ENCODE measurements at places on chromosomes 16 and 17.

DNA sequence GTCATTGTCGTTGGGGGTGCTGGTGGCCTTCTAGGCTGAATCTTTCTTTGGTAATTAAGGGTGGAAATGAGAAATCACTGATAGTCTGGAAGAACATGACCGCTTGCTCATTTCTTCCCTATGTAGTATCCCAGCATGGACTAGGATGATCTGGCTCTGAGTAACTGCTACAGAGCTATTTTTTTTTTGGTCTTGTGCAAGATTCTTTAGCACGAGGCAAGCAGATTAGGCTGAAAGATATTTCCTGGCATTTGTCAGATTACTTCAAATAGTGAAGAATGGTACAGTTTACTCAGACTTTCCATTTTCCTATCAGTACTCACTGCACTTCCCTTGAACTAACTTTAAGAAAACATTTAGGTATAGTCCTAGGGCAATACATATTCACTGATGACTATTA lies 89.0 kb downstream of the SYCE1L start:
- DNase-seq, result no peak

GRCh38 chr16:64919141-64919540 lies 202.7 kb downstream of the CDH11 start:
- no peak for DNase-seq

GRCh38 chr17:64172510-64172909 lies 42.6 kb upstream of the ERN1 start:
- no peak for DNase-seq

DNA sequence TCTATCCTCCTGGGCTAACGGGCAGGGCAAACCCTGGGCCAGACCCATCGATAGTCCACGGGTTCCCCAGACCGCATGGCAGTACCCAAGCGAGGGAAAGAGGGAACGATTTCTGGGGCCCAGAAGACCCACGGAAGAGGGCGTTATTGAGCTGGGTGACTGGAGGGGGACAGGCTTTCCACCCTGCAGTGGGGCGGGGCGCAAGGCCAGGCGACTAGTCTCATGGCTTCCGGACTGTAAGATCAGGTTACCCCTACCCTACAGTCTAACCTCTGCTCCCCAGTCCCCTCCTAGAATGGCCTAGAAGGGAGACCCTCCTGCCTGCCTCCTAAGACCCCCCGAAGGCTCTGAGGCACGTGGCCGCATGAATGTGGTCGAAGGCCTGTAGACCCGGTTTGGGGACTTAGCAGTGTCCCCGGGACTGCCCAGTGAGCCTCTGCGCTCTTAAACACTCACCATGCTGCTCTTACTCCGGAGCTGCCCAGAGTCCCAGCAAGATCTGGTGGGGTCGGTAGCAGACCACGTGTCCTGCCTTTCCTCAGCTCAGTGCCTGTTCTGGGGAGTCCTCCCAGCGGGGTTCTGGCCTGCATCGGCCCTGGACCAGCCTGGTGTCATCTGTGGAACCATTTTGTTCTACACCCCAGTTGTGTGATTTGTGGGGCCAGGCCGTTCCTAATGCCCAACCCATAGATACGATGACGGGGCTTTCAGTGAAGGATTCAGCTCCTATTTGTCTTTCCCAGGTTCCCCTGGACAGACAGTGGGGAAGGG lies 13.2 kb upstream of the AURKB start:
- DNase-seq, result peak; percentile 85

DNA sequence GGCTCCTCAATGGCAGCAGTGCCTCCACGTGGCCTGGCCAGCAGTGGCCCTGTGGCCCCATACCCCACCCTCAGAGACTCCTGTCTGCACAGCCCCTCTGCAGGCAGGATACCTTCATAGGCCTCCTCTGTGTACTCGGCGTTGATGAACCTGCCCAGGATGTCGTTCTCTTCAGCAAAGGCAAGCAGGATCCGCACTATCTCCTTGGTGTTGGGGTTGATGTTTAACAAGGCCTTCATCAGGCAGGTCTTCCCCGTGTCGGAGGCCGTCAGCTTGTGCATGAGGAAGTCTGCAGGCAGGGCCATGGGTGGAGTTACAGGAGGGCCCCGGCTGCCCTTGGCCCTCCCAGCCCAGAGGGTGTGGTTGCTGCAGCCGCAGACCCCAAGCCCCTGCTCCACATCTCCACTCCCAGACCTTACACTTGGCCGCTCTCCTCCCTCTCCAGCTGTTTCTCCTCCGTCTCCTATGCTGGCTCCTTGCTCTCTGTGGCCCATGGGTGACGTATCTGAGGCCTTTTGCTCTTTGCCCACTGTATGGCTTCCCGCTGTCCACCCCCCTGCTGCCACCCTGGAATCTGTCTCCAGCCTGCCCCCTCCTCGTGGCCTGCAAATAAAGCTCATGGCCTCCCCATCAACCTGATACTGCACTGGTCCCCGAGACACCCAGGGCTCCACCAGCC lies 15.1 kb downstream of the TRPV3 start:
- no peak for DNase-seq

DNA sequence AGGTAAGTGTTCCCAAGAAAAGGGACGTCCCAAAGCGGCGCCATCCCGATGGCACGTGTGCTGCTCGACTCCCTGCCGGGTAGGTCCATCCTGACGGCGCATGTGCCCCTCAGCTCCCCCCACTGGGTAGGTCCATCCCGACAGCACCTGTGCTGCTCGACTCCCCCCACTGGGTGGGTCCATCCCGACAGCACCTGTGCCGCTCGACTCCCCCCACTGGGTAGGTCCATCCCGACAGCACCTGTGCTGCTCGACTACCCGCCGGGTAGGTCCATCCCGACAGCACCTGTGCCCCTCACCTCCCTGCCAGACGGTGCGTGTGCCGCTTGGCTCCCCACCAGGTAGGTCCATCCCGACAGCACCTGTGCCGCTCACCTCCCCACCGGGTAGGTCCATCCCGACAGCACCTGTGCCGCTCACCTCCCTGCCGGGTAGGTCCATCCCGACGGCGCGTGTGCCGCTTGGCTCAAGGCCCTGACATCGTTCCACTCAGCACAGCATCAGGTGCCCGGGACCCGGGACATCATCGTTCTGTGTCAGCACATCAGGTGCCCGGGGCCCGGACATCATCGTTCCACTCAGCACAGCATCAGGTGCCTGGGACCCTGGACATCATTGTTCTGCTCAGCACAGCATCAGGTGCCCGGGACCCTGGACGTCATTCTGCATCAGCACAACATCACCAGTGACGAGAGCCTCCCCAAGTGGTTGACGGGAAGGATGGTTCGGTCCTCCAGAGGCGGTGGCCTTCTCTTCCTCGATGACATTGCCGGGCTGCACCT lies 5.7 kb upstream of the FN3K start:
- no peak for DNase-seq

DNA sequence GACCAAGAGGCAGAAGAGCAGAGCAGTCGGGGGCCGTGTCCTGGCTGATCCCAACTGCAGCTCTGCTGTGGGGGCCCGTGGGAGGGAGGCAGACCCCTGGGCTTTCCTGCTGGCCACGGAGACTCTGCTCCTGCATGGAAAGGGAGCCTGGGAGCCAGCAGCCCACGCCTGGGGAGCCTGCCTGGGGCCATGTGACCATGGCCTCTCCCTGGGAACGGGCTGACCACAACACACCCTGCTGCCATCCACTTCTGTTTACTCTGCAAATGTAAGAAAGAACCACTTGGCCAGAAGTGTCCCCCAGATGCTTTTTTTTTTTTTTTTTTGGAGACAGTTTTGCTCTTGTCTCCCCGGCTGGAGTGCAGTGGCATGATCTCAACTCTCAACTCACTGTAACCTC lies 2.0 kb upstream of the TEDC2 start:
- DNase-seq, result no peak

DNA sequence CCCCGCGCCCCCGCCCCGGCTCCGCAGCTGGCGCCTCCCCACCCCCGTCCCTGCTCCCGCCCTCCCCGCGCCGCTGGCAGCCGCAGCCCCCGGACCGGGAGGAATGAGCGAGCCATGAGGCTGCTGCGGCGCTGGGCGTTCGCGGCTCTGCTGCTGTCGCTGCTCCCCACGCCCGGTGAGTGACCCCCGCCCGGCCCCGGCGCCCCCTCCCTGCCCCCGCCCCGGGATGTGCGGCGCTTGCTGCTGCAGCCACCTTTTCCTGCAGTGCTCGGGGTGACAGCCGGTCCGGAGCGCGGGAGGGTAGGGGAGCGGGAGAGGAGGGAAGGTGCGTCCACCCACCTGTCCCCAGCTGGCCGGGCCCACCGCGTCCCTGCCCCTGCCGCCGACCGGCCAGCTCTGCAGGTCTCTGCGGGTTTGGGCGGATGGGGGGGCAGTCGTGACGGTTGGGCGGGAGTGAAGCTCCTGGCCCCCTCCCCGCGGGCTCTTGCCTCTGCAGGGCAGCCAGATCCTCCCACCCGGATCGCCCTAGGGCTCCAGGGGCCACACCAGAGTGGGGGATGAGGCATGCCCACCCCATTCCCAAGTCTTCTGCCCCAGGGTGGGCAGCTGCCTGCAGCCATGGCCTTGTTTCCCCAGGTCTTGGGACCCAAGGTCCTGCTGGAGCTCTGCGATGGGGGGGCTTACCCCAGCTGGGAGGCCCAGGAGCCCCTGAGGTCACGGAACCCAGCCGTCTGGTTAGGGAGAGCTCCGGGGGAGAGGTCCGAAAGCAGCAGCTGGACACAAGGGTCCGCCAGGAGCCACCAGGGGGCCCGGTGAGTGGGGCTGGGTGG lies 513 bp downstream of the ADAM11 start:
- DNase-seq, result no peak

- no peak for DNase-seq
These were observed 2.1 kb downstream of the PIK3R6 start for GRCh38 chr17:8865385-8865784.

DNA sequence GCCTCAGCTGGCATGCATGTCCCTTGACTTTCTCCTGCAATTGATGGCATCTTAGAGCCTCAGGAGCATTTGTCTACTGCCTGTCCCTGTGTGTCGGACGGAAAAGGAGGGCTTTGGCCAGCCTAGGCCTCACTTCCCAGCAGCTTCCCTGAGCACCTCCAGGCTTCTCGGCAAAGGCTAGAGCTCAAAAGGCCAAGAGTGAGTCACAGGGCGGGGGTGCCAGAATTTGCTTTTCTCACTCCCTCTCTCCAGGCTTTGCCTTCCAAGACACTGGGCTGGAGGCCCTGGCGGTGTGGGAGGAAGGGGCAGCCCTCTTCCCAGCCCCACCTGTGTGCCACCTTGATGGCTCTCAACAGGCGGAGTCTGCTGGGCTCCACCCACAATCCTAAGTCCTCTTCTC lies 107.3 kb upstream of the MAF start:
- peak; percentile 64 for DNase-seq

DNA sequence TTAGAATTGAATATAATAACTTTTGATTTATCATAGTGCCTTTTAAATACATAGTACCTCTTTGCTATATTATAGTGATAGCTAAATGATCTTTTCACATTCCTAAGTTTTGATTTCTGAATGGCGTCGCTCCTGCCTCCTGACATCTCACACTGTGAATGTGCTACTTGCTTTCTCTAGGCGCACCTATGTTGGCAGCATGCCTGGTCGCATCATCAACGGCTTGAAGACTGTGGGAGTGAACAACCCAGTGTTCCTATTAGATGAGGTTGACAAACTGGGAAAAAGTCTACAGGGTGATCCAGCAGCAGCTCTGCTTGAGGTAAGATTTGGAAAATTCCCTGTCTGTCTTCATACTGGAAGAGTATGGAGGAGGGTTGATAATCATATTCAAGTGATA lies 29.8 kb upstream of the ABCC11 start:
- no peak for DNase-seq

DNA sequence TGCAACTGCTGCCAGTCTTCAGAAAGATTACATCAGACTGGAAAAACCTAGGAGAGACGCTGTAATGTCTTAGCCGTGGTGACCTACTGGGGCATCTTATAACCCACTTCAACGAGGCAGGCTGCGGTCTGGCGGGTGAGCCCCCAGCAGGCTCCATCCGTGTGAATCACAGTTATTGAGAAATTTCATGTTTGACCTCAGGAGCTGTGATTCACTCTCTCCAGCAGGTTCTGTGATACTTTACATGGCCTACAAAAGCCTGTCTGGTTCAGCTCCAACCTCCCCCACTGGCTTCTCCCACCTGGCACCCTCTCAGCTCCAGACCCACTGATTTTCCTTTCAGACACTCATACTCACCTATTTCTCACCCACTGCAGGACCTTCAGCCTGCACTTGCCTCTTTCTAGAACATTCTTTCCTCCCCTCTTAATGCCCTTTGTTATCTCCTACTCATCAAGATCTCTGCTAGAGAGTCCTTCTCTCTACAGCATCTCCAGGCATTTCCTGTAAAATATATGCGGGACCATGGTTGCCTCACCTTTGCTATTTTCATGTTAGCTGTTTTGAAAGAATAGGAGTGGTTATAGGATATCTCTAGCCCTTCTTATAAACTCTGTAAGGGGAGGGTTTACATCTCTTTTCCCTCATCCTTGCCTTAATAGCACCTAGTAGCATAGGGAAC lies 227.9 kb downstream of the MAF start:
- DNase-seq, result no peak

DNA sequence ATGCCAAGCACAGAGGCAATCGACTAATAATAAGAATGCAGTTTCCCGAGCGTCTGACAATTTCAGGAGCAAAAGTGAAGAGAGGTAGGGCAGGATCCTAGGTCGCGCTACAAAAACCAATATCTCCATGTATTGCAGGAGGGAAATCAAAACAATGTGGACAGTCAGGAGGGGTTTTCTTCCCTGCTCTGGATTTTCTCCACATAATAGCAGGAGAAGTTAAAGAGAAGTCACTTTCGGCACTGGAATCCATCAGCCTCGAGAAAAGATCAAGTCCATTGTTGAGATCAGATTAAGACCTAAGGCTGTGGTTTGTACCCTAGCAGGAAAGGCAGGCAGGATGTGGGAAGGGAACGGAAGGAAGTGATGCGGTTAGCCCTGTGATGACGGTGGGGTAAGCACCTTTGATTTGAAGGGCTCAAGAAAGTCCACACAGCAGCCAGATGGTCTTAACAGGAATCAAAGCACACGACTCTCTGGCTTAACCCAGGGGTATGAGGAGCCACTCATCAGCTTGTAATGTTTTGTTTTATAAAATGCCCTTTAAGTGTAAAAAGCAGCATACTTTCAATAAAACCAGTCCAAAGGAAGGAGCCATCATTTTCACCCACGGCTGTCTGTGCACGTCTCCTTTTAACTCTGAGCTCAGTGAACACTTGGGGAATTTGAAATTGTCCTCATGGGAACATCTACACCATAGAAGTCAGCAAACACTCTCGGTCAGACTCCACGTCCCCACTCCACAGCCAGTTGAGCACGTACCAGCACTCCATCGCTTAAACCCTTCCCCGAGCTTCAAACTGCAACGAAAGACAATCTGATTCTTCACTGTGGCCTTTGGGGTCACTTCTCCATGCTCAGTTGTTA lies 15.8 kb upstream of the AKTIP start:
- no peak for DNase-seq

DNA sequence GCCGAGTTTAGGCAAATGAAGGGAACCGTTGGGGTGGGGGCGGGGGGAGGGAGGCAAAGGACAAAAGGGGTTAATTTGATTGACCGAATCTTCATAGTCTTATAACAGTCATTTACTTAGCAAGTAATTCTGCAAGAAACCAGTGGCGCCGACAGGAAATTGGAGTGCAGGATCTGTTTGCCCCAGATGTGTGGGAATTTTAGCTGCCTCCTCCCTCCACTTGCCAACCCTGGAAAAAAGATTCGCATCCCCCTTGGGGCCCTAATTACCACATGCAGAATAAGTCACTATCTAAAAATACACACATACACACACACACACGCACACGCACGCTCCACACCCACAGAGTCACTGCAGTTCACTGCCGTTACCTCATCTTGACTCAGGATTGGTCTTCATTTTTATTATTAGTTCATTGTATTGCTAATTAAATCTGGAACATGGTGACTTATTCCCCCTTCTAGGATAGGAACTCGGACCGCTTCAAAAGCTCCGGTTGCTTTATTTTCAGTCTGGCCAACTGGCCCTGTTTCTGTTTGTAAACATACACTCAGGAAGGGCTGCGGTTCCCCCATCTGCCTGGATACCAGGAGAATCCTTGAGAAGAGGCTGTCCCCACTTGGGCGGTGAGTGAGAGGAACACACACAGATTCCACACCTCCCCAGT lies 241.6 kb upstream of the SALL1 start:
- no peak for DNase-seq
